Fibroblast of mammary gland (primary cell): ENCODE measurements at places on chromosomes 2 and 18.

DNA sequence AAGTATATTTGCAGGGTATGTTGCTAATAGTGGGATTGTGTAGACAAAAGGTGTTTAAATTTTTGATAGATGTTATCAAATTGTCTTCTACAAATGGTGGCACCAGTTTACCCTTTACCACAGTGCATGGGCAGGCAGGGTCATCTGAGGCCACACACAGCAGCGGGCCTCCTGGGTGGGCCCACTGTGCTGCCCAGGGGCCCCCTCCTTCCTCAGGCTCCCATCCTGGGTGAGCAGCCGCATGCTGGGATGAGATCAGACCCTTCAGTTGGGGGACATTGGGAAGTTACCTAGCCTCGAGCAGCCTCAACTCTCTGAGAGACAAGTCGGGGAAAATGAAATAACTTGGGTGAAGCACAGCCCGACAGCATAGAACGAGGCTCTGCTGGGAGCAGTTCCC lies 9.7 kb downstream of the MYO7B start:
- DNase-seq: no peak

GRCh38 chr18:10563886-10564285 lies 38.1 kb downstream of the NAPG start:
- no peak for DNase-seq

DNA sequence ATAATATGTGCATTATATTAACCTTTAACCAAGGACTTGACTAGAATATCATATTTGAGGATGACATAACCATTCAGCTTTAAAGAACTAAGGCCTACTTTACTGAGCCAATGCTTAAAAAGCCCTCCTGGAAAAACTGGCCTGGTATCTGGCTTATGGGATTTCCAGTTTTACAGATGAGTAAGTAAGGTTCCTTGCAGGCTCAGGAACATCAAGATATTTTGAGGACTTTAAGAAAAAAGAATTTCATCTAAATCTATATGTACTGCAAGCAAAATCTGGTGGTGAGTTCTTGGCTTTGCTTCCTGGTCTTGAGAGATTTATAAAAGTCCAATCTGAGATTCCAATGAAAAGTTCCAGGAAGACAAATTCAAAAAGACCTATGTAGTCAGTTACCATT lies 417.0 kb upstream of the NRXN1 start:
- no peak for DNase-seq

DNA sequence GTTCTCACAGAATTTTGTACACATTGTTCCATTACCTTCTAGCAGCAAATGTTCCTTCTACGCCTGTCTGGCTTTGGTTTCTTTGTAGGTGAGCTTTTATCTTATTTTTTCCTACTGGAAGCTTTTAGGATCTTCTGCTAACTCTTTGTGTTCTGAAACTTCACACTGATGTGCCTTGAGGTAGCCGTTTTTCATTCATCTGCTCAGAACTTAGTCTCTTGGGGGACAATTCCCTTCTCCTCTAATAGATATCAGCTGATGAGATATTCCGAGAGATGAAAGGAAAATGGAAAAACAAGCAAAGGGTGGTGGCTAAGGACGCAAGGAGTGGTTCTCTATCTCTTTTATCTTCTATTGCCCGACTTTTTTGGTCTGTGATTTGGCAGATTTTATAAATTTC lies 27.8 kb upstream of the LPIN1 start:
- DNase-seq: no peak

DNA sequence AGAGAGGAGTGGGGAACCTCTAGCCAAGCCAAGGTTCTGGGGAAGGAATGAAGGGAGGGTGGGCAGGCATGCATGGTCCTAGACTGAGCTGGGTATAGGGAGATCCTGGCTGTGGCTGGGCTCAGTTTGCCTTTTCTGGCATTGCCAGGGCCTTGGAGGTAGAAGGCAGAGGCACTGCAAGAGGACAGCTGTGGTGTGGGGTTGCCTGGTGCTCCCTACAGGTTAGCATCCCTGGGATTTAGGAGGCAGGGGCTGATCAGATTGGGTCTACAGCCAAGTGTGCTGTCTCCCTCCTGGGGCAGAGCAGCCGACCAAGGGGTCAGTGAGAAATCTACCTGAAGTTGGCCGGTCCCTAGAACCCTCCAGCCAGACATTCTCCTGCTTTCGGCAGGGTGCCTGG lies 15.9 kb downstream of the ABCG8 start:
- DNase-seq: no peak
